ENCODE measurements at places on chromosomes 4 and X. TPM values are rescaled to one million over a fixed set of nuclear protein-coding genes. Genes with fewer than 3 reads are reported as not detected.

Gene UBE2D3
- total RNA-seq, result 420 TPM

DNA sequence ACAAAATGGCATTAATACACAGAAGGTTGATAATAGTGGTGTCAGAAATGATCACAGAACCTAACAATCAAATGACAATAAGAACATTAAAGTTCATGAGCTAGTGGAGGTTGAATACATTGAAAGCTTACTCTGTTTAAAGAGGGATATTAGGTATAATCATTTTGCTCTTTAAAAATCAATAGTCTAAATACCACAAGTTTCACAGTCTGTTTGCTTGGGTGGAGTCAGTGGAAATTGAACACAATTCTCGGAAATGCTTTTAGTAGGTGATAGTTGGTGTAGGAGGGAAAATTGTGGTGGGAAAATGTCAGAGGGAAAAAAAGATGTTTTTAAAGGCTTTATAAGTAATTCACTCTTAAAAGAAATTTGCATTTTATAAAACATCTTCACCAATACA is 197.1 kb downstream of the GLUD2 start:
- H3K4me1 ChIP-seq, result no peaks in the 10 kb centered on the region
- no peak overlapping the region for H3K4me3 ChIP-seq
- H3K27me3 ChIP-seq, result no peaks in the 10 kb centered on the region
- no peak for DNase-seq
- no peak overlapping the region for H3K27ac ChIP-seq
- no peaks in the 10 kb centered on the region for H3K36me3 ChIP-seq

Gene KLHL34
- not detected for total RNA-seq

DNA sequence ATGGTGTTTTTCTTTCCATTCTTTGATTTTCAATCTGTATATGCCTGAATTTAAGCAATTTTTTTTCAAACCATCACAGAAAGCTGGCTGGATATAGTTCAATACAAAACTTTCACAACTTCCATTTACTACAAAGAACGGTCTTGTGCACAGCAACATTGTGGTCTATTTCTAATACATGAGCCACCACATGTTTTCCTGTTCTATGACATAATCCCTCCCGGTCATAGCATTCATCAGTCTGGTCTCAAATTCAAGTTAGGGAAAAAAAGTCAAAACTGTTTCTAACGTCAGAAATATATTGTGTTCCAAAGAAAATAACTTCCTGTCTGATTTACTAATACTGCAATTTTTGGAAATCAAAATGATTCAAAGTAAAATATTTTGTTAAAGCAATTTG is 7.5 kb upstream of the CXCL6 start:
- H3K27ac ChIP-seq, result no peak overlapping the region
- no peaks in the 10 kb centered on the region for H3K27me3 ChIP-seq
- no peak for DNase-seq
- H3K4me1 ChIP-seq, result no peaks in the 10 kb centered on the region
- H3K4me3 ChIP-seq, result no peak overlapping the region

Gene UBE2A
- 44.0 TPM for total RNA-seq

DNA sequence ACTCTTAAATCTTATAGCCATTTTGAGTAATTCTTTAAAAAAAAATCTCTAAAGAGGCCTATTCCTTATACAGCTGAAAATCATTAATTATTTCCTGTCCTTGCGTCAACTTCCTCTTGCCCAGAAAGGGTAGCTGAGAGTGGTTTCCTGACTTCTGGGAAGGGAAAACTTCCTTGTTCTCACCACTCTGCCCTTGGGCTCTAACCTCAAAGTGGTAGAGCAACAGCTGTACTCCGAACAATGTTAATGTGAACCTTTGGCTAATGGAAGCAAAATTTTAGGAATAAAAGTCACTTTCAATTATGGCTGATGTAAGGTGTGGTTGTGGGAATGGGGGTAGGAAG is 15.3 kb downstream of the KLHL2 start:
- H3K27me3 ChIP-seq, result no peaks in the 10 kb centered on the region
- H3K4me1 ChIP-seq, result peaks cover 4% of the 10 kb centered on the region
- H3K4me3 ChIP-seq, result no peak overlapping the region
- DNase-seq, result no peak
- H3K36me3 ChIP-seq, result peaks cover 3% of the 10 kb centered on the region

GRCh38 chr4:184395971-184396391 is 78.4 kb downstream of the IRF2 start:
- no peaks in the 10 kb centered on the region for H3K27me3 ChIP-seq
- H3K4me1 ChIP-seq, result no peaks in the 10 kb centered on the region
- H3K27ac ChIP-seq, result no peak overlapping the region
- H3K4me3 ChIP-seq, result no peak overlapping the region

- peak overlapping the region; percentile 80 for H3K27ac ChIP-seq
- no peaks in the 10 kb centered on the region for H3K36me3 ChIP-seq
- H3K27me3 ChIP-seq, result no peaks in the 10 kb centered on the region
- peaks cover 3% of the 10 kb centered on the region for H3K4me1 ChIP-seq
- peak; percentile 92 for DNase-seq
- no peak overlapping the region for H3K4me3 ChIP-seq
Observed at GRCh38 chrX:72018277-72019112, 107.8 kb downstream of the NHSL2 start.

Gene FOXR2
- not detected for total RNA-seq

DNA sequence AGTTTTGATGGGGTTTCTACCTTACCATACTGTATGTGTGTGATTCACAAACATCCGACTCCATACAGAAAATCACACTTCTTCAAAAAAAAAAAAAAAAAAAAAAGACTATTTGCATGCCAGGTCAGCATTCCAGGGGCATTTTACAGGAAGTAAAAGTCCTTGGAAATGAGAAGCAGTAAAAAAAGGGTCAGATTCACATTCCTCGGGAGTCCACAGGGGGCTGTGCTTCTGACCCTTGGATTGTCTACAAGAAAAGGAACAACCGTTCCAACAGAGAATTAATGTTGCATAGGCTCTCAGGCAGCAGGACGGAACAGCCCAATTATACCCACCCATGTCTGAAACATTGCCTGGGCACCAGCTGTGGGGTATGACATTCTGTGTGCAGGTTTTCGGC is 290.3 kb downstream of the LDB2 start:
- H3K4me3 ChIP-seq, result no peak overlapping the region
- no peaks in the 10 kb centered on the region for H3K36me3 ChIP-seq
- DNase-seq, result no peak
- H3K27me3 ChIP-seq, result no peaks in the 10 kb centered on the region
- no peak overlapping the region for H3K27ac ChIP-seq

DNA sequence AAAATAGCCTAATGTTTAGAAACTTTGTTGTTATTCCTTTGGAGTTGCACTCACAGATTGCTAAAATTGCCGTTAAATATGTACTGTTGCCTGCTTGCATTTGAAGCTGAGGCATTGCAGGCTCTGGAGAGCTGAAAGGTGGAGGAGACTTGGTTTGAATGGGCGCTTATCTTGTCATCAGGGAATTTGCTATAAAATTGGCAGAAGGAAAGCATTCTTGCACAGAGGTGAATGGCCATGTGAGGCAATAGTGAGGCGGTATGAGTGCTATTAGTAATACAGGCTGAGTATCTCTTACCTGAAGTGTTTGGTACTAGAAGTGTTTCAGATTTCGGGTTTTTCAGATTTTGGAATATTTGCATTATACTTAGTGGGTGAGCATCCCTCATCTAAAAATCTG is 41.3 kb downstream of the TRAPPC11 start:
- no peak overlapping the region for H3K27ac ChIP-seq
- no peaks in the 10 kb centered on the region for H3K4me1 ChIP-seq
- DNase-seq, result no peak
- H3K36me3 ChIP-seq, result peaks cover 53% of the 10 kb centered on the region
- no peaks in the 10 kb centered on the region for H3K27me3 ChIP-seq

DNA sequence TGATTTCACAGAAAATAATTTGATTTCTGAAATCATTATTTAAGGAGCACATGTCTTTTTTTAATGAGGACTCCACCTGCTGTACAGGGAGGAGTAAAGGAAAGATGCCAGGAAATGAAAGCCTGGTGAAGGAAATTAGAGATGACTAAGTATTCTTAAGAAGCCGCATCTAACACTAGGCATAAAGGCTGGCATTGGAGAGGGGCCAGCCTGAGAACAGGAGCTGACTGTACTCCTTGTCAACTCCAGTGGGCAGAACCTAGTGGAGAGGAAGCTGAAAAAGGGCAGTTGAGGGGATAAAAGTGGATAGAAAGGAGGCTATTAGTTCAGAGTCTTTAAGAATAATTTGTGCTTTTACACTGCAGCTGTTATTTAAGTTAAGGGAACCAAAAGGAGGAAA is 393.0 kb downstream of the PPP1R2C start:
- no peak overlapping the region for H3K27ac ChIP-seq
- no peak for DNase-seq
- H3K27me3 ChIP-seq, result no peaks in the 10 kb centered on the region
- no peak overlapping the region for H3K4me3 ChIP-seq
- H3K4me1 ChIP-seq, result peaks cover 3% of the 10 kb centered on the region
- H3K36me3 ChIP-seq, result no peaks in the 10 kb centered on the region

Measured in cardiac muscle cell (in vitro differentiated cells and primary cell).